ENCODE measurements at places on chromosomes 6 and 20.
A peak's percentile ranks its signal among the peaks of the same experiment; 100 is the strongest.

GRCh38 chr20:48787861-48788375 lies 39.9 kb downstream of the PREX1 start:
- DNase-seq, result no peak

DNA sequence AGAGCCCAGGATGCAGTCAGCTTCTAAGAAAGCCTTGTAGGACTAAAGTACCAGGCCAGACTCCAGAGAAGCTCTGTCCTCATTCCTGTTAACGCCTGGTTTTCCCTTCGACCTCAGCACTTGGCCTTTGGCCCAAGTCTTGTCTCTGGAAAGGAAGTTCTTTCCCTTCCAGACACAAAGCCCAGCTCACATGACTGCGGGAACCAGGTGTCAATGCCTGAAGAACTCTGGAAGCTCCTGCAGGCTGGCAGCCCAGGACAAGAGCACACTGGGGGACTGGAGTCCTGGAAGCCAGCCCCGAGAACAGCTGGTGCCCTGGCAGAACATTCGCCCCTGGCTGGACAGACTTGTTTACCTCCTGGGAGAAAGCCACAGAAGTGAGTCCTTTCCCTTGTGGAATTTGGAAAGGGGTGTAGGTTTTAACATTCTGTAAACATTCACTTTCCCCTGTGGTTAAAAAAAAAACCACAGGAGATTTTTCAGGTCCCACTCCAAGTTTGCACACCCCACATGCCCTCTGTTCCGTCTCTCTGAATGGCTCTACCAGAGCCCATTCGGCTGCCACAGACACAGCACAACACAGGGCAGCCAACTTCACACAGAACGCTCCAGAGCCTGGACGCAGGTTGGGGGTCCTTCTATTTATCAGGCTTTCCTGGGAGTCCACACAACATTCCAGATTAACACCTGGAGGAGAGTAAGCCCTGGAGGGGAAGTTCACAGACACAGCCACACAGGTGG lies 18.1 kb downstream of the ACSS1 start:
- DNase-seq, result no peak

DNA sequence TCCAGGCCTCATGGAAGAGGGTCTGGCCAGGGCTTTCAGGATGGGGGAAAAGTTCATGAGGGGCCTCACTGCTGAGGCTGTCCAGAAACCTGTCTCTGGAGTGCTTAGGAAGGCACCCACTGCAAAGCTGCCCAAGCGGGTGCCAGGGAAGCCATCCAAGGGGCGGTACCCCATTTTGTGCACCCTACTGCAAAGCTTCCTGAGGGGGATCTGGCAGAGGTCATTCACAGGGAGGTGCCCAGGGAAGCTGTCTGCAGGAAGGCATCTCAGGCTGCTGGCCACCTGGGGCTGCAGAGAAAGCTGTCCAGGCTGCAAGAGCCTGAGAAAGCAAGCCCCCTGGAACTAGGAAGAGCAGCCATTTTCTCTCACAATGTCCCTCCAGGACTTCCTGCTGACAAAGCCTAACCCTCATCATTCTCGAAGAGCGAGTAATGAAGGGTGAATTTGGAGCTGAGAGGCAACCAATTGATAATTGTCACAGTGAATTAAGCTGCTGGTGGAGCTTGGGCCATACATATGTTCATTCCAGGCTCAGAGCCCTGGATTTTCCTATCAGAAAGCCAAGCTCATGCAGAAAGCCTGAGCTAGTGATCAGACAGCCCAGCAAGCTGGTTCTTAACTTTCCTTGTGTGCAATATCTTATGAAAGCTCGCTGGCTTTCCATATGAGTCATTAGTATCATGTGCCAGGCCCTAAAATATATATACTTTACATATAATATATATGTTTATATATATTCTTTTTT lies 62.2 kb upstream of the SLC22A16 start:
- no peak for DNase-seq

GRCh38 chr6:31493875-31494694 lies 3.9 kb upstream of the MICB start:
- peak; percentile 96 for DNase-seq

DNA sequence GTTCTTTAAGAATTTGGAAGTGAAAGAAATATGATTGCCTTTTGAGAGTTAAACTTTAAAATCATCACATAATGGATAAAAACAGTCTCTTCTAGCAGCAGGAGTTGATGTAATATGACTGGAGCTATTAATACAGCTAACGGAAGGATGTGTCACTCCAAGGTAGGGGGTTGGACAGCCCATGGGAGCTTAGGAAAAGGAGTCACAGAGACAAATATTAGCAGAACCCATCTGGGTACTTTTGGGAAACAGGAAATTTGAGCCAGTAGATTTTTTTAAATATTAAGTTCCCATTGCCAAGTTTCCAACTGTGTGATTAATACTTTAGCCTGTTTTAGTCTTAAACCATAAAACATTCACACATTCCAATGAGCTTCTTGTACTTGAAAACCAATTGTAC lies 164.7 kb upstream of the RIMS1 start:
- DNase-seq, result no peak

- DNase-seq, result no peak
Observed at GRCh38 chr20:45036044-45036755, 64.7 kb downstream of the KCNS1 start.

DNA sequence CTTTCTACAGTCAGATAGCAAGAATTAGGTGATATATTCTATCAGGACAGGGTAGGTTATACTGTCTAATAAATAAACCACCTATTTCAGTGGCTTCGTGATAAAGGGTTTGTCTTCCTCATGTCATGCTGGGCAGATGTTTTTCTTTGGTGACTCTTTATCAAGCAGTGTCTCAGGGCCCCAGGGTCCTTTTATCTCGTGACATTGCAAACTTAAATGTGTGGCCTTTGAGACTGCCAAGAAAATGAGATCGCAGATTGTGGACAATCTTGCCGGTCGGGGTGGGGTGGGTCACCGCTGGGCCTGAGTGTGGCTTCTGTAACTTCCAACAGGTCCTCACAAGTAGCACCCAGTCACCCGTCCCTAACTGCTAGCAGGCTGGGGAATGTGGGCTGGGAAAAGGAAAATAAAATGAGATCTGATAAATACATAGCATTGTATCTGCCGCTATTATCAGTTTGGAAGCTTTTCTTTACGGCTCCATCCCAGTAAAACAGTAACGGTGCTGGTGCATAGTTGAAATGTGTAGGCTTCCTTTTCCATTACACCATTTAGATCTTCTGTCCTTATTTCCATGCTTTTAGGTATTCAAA lies 50.5 kb upstream of the BMP6 start:
- no peak for DNase-seq

- DNase-seq, result no peak
Observed at GRCh38 chr6:43990627-43991619, 136.3 kb downstream of the MRPL14 start.

DNA sequence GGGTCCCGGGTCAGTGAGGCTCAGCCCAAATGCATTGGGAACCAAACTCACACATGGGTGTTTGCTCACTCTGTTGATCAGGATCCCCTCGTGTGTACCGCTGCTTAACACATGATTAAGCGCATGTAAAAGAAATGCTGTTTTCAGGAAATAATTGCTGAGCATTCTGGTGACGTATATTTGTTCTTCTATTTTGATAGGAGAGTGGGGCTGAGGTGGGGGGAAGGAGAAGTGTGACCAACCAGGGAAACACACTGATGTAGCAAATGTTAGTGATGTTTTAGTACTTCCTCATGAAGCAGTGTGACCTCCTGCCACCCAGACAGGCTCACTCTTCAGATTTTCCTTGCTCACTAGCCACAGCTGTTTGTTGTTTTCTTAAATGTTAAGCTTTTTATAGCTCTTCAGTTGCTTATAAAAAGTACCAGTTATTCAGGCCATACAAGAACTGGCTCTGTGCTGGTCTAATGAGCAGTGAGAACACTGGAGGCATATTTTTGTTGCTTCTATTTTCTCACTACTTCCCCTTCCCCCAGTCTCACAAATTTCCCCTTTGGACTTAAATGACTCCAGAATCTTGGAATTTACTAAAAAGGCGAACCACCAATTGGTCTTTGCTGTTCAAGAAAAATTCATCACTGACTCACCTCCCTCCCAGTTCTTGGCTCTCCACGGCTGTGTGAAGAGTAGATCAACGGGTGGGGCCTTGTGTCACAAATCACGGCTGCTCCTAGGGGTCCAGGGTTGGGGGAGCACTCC lies 79.2 kb upstream of the BACH2 start:
- DNase-seq, result no peak

- DNase-seq, result no peak
Observed at GRCh38 chr6:162267126-162267525, 460.4 kb downstream of the PRKN start.

GRCh38 chr6:22254886-22255285 lies 42.0 kb downstream of the PRL start:
- no peak for DNase-seq

- DNase-seq, result no peak
Observed at GRCh38 chr6:16355238-16355637, 116.9 kb downstream of the GMPR start.

- no peak for DNase-seq
Observed at GRCh38 chr6:85449388-85449817, 480 bp upstream of the NT5E start.

- DNase-seq, result no peak
Observed at GRCh38 chr20:49381558-49382493, 100.6 kb downstream of the KCNB1 start.

GRCh38 chr20:56403465-56403864 lies 8.6 kb upstream of the CASS4 start:
- no peak for DNase-seq

- no peak for DNase-seq
Observed at GRCh38 chr20:62163986-62164762, 18.7 kb upstream of the MTG2 start.

DNA sequence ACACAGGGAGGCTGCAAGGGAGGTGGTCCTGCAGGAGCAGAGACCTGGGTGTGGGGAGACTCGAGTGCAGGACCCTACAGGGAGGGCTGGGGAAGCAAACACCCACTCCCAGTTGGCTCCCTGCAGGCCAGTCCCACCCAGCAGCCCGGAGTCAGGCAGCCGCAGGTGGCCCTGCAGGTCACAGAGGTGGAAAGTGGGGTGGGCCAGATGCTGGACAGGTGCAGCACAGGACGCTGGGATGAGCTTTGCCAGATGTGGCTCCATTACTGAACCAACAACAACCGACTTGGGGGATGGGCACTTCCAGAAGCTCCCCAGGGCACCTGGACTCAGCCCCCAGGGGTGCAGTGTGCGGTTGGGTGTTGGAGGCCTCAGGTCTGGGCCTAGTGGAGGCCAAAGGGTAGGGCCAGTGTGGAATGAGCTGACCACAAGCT lies 26.6 kb upstream of the MYT1 start:
- DNase-seq, result peak; percentile 28

GRCh38 chr6:7087491-7087979 lies 20.2 kb upstream of the RREB1 start:
- no peak for DNase-seq

- no peak for DNase-seq
Observed at GRCh38 chr6:8174571-8174970, 72.2 kb upstream of the EEF1E1 start.

GRCh38 chr20:51492167-51493092 lies 50.1 kb downstream of the NFATC2 start:
- DNase-seq, result peak; percentile 88

- peak; percentile 74 for DNase-seq
Observed at GRCh38 chr20:60967431-60968316, 284.4 kb upstream of the CDH4 start.

GRCh38 chr20:14406495-14406894 lies 69.1 kb upstream of the FLRT3 start:
- no peak for DNase-seq

DNA sequence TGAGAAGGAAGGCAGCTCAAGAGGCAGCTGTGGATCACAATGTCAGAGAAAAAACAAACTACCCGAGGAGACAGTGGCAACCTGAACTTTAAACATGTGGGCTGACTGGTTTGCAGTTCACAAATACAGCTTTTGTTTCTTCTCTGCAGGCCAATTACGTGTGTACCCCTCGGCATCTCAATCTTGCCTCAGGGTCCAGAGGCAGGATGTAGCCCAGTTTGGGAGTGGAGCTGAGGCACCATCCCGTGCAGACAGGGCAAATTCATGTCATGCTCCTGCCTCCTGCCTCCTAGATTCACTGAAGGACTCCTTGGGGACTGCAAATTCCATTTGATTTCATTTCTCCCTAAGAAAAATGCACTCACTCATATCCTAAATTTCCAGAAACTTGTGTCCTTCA lies 94.2 kb upstream of the KCNK16 start:
- no peak for DNase-seq

DNA sequence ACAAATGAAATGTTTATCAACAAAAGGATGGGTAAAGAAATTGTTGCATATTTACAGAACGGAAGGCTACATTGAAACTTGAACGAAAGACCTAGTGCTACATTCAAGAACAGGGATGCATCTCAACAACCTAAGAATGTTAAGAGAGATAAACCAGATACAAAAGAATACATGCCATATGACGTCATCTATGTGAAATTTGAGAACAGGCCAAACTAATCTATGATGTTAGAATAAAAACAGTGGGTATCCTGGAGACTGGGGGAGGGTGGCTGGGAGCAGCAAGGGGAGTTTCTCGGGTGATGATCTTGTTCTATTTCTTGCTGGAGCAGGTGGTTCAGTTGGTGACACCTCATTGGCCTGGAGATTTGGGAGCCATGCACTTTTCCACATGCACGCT lies 81.5 kb downstream of the SULF2 start:
- DNase-seq, result no peak

DNA sequence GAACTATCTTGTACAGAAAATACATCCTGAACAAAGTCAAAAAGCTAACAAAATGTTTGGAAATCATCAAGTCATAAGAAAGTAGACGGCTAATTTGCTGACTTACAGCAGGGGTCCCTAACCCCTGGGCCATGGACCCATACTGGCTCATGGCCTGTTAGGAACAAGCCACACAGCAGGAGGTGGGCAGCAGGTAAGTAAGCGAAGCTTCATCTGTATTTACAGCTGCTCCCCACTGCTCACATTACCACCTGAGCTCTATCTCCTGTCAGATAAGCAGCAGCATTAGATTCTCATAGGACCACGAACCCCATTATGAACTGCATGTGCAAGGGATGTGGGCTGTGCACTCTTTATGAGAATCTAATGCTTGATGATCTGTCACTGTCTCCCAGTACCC lies 115.5 kb downstream of the CDK19 start:
- no peak for DNase-seq

- no peak for DNase-seq
Observed at GRCh38 chr20:25090492-25091429, 8.8 kb upstream of the VSX1 start.

- peak; percentile 69 for DNase-seq
Observed at GRCh38 chr6:3888153-3888957, 39.2 kb downstream of the FAM50B start.

DNA sequence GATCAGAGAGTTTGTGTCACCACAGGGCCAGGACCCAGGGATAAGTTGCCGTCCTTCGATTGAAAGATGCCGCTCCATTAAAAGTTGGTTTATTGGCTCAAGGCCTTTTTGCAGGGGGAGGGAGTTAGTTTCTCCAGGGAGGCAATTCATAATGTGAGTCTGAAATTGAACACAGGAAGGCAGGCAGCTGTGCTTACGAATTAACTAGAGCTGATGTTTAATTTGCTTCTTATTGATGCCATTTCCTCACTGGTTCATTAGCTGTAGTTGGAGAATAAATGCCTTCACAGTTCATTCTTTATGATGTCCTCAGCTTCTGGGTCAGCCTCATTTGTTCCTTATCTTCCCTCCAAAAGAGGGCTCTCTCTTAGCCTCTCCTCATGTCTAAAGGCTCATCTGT lies 113.2 kb upstream of the PTPRT start:
- DNase-seq, result no peak

- DNase-seq, result no peak
Observed at GRCh38 chr6:3644739-3645012, 106.8 kb downstream of the PXDC1 start.
